ENCODE measurements at places on chromosomes 3 and 15. TPM values are rescaled to one million over a fixed set of nuclear protein-coding genes. Genes with fewer than 3 reads are reported as not detected.

Gene GOLGA8F
- total RNA-seq, result not detected

- DNase-seq, result no peak
- H3K27me3 ChIP-seq, result no peaks in the 10 kb centered on the region
- no peak overlapping the region for H3K27ac ChIP-seq
- H3K4me3 ChIP-seq, result no peak overlapping the region
Measured at GRCh38 chr3:171095063-171095462, 68.5 kb upstream of the SLC2A2 start.

Gene ZNF502
- 2.3 TPM for total RNA-seq

- H3K27ac ChIP-seq, result peak overlapping the region; percentile 80
- H3K36me3 ChIP-seq, result peaks cover 31% of the 10 kb centered on the region
- DNase-seq, result peak; percentile 64
- peak overlapping the region; percentile 11 for H3K4me3 ChIP-seq
- no peaks in the 10 kb centered on the region for H3K27me3 ChIP-seq
Measured at GRCh38 chr15:52261498-52262242, 33.9 kb downstream of the MYO5C start.

Gene AGTR1
- 10.8 TPM for total RNA-seq

DNA sequence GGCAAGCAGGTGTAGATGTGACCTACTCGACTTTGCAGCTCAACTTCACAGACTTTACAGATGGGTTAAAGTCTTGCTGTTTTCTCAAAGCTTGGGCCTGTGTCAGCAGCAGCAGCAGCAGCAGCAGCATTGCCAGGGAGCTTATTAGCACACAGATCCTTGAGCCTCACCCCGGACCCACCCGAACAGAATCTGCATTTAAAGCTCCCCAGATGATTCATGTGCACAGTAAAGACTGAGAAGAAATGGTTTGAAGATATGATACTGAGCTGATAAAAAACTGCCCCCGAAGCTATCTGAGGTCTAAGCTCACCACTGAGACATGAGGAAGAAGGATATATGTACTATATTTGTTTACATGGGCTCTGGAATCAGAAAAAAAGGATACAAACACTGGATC is 231.7 kb downstream of the ARPP21 start:
- H3K36me3 ChIP-seq, result no peaks in the 10 kb centered on the region
- H3K4me1 ChIP-seq, result no peaks in the 10 kb centered on the region
- H3K27ac ChIP-seq, result no peak overlapping the region
- no peak for DNase-seq
- H3K4me3 ChIP-seq, result no peak overlapping the region

DNA sequence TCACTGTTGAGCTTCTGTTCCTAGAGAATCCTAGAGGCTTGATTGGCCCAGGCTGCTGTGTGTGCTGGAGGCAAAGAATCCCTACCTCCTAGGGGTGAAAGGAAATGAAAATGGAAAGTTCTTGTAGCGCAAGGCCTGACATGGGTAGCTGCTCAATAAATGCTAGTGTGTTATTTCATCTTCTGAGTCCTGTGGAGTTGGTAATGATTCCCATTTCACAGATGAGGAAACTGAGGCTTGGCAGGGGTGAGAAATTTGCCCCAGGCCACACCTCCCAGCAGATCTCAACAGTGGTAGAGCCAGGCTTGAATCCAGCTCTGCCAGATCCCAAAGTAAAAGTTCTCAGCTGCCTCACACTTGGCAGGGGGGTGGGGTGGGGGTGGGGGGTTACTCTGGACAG is 26.1 kb downstream of the HDAC11 start:
- no peaks in the 10 kb centered on the region for H3K4me1 ChIP-seq
- DNase-seq, result no peak
- no peak overlapping the region for H3K27ac ChIP-seq
- no peaks in the 10 kb centered on the region for H3K27me3 ChIP-seq

GRCh38 chr3:178671791-178672190 is 135.6 kb downstream of the KCNMB2 start:
- H3K27ac ChIP-seq, result peak overlapping the region; percentile 28
- no peak overlapping the region for H3K4me3 ChIP-seq
- peaks cover 10% of the 10 kb centered on the region for H3K4me1 ChIP-seq
- no peaks in the 10 kb centered on the region for H3K36me3 ChIP-seq
- H3K27me3 ChIP-seq, result no peaks in the 10 kb centered on the region

Gene SEMA6D
- 10.2 TPM for total RNA-seq

Gene TUSC7
- total RNA-seq, result not detected

Gene EAF2
- 7.3 TPM for total RNA-seq

DNA sequence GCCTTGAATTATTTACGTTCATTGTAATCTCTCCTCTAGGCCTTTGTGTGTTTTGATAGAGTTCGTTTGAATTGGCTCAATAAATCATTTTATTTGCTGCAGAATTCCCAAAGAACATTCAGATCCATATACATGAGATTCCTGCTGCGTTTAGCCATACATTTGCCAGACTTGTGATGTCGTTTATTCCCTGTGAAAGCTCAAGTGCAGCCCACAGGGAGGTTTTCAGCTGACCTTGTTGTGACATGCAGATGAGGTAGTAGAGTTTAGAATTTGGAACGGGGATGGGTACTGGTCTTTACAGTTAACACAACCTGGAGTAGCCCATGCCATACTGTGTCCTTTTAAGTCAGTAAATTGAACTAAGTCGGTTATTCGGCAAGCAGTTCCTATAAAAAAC is at the start of gene C3orf20:
Gene C3orf20 (plus strand): TSS at position 301 of the 400 bp plus-strand sequence. CDS start 7,573 bp downstream, outside the sequence.
- H3K36me3 ChIP-seq, result peaks cover 36% of the 10 kb centered on the region
- no peak within 1 kb of the TSS for H3K27ac ChIP-seq
- no peaks in the 10 kb centered on the region for H3K4me1 ChIP-seq
- no peaks in the 10 kb centered on the region for H3K27me3 ChIP-seq

- no peak for DNase-seq
- no peaks in the 10 kb centered on the region for H3K36me3 ChIP-seq
- no peaks in the 10 kb centered on the region for H3K27me3 ChIP-seq
- no peak overlapping the region for H3K4me3 ChIP-seq
- no peak overlapping the region for H3K27ac ChIP-seq
Measured at GRCh38 chr3:171743327-171744157, 66.7 kb downstream of the PLD1 start.

- no peak overlapping the region for H3K27ac ChIP-seq
- no peaks in the 10 kb centered on the region for H3K27me3 ChIP-seq
- no peaks in the 10 kb centered on the region for H3K4me1 ChIP-seq
- H3K4me3 ChIP-seq, result no peak overlapping the region
- no peaks in the 10 kb centered on the region for H3K36me3 ChIP-seq
Measured at GRCh38 chr3:151120409-151120808, 34.9 kb downstream of the MED12L start.

GRCh38 chr3:49399461-49399860 is 12.3 kb downstream of the RHOA start:
- peaks cover 42% of the 10 kb centered on the region for H3K36me3 ChIP-seq
- H3K4me1 ChIP-seq, result peaks cover 65% of the 10 kb centered on the region
- H3K27me3 ChIP-seq, result no peaks in the 10 kb centered on the region
- DNase-seq, result peak; percentile 22
- no peak overlapping the region for H3K27ac ChIP-seq
- H3K4me3 ChIP-seq, result no peak overlapping the region

- H3K4me3 ChIP-seq, result peak overlapping the region; percentile 82
- DNase-seq, result peak; percentile 75
- peak overlapping the region; percentile 70 for H3K27ac ChIP-seq
- H3K4me1 ChIP-seq, result peaks cover 79% of the 10 kb centered on the region
- H3K27me3 ChIP-seq, result no peaks in the 10 kb centered on the region
- peaks cover under 1% of the 10 kb centered on the region for H3K36me3 ChIP-seq
Measured at GRCh38 chr15:64699751-64700388, 75.5 kb downstream of the RBPMS2 start.

DNA sequence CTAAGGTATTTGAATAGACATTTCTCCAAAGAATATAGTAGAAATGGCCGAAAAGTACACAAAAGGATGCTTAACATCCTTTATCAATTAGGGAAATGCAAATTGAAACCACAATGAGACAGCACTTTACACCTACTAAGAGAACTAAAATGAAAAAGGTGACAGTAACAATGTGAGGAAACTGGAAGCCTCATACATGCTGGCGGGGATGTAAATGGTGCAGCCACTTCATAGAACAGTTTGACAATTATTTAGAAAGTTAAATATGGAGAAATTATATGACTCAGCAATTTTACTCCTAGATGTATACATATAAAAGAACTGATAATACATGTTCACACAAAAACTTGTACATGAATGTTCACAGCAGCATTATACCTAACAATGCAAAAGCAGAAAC is 13.4 kb downstream of the SPICE1 start:
- no peak overlapping the region for H3K27ac ChIP-seq
- H3K4me1 ChIP-seq, result no peaks in the 10 kb centered on the region
- H3K36me3 ChIP-seq, result peaks cover 43% of the 10 kb centered on the region

- H3K36me3 ChIP-seq, result no peaks in the 10 kb centered on the region
- H3K27me3 ChIP-seq, result no peaks in the 10 kb centered on the region
- no peaks in the 10 kb centered on the region for H3K4me1 ChIP-seq
- no peak for DNase-seq
- H3K27ac ChIP-seq, result no peak overlapping the region
Measured at GRCh38 chr3:22886439-22887068, 316.6 kb upstream of the UBE2E2 start.

GRCh38 chr3:66789580-66790237 is 208.4 kb upstream of the KBTBD8 start:
- no peaks in the 10 kb centered on the region for H3K27me3 ChIP-seq
- H3K4me3 ChIP-seq, result no peak overlapping the region
- DNase-seq, result no peak
- H3K4me1 ChIP-seq, result no peaks in the 10 kb centered on the region

DNA sequence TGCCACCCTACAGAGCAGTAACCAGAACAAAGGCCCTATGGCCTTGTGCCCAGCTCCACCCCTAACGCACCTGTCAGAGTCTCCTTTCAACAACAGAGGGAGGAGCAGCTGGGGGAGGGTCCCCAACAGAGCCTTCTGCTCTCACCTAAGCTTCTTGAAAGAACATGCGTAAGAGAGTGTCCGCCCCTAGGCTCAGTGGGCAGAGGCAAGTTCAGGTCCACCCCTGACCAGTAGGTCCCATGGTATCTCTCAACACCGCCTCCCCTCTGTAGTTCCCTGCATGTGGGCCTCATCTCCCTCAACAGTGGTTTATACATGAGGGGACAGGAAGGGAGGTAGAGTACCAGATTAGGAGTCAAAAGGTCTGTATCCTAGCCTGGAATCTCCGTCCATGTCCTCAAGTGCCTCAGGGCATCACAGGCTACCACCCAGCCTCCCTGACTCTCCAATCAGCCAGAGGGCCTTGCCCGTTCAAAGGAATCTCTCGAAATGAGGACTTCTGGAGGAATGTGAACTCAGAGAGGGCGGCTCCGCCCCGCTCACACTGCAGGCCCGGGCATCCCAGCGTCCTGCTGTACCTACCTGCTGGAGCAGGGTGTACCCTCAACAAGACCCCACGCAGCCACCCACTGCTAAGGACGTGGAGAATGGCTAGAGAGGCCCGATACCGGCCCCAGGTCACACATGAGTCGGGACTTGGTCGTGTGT is 680 bp downstream of the POC1A start:
- peak overlapping the region; percentile 70 for H3K4me3 ChIP-seq
- no peaks in the 10 kb centered on the region for H3K27me3 ChIP-seq
- H3K4me1 ChIP-seq, result peaks cover 18% of the 10 kb centered on the region
- H3K36me3 ChIP-seq, result no peaks in the 10 kb centered on the region

Gene NEK10
- total RNA-seq, result 9.4 TPM

Gene CHAC1
- 1.8 TPM for total RNA-seq

Gene MYO5C
- total RNA-seq, result 74.7 TPM

DNA sequence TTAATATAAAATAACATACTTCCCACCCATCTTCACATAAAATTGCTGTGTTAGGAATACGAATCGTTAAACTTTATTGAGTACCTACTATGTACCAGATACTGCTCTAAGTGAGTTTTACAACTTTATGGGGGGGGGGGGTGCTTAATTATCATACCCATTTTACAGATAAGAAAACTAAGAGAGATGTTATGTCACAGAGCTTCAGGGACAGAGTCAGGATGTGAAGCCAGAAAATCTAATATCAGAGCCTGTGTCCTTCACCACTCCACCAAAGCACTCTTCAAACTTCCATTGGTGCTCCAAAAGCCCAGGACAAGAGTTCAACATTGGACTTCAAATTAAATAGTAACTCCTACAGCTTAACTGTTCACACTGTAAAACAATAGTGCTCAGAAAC is 8.6 kb downstream of the LINS1 start:
- no peak for DNase-seq
- H3K27ac ChIP-seq, result no peak overlapping the region
- no peaks in the 10 kb centered on the region for H3K27me3 ChIP-seq
- H3K4me3 ChIP-seq, result no peak overlapping the region
- H3K36me3 ChIP-seq, result no peaks in the 10 kb centered on the region

Gene PTH1R
- 14.5 TPM for total RNA-seq

DNA sequence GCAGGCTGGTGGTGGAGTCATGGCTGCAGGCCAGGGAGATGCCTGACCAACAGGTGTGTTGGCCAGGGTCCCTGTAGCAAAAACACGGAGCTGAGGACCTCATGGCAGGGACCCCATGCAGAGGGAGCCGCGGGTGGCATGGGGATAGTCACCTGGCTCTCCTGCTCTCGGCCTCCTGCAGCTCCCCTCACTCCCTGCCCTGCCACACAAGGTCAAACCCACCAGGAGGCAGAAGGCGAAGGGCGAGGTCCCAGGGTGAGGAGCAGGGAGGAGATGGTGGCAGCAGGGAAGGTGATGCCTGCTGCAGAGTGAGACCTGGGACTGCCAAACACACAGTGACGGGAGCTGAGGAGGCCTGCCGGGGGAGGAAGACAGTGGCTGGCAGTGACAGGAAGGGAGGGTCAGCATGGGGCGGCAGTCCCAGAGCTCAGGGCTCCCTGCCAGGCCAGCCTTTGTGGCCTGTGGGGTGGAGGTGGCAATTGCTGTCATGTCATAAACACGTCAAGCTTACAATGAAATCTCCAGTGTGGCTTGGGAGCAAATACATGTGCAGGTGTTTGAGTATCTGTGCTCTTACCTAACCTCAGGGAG is 144.3 kb downstream of the TJP1 start:
- no peak overlapping the region for H3K4me3 ChIP-seq
- H3K4me1 ChIP-seq, result peaks cover 7% of the 10 kb centered on the region
- peaks cover 12% of the 10 kb centered on the region for H3K27me3 ChIP-seq
- DNase-seq, result no peak
- no peak overlapping the region for H3K27ac ChIP-seq

DNA sequence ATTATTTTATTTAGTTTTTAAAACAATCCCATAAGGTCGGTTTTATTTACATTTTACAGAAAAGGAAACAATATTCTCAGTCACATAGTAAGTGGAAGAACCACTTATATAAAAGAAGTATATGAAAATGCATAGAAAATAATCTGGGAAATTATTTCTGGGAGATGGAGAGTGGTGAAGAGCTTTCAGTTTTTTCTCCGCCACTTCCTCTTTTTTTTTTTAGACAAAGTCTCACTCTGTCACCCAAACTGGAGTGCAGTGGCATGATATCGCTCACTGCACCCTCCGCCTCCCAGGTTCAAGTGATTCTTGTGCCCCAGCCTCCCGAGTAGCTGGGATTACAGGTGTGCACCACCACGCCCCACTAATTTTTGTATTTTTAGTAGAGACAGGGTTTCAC is 21.2 kb downstream of the RAD51 start:
- H3K27ac ChIP-seq, result no peak overlapping the region
- H3K27me3 ChIP-seq, result no peaks in the 10 kb centered on the region
- H3K36me3 ChIP-seq, result no peaks in the 10 kb centered on the region
- no peaks in the 10 kb centered on the region for H3K4me1 ChIP-seq
- DNase-seq, result no peak
- no peak overlapping the region for H3K4me3 ChIP-seq

Gene IL20RB
- 1.8 TPM for total RNA-seq
